ENCODE measurements at places on chromosomes 3 and 15.

GRCh38 chr3:6680119-6680806, 180.7 kb upstream of the GRM7 start:
- ATAC-seq, result no peak

DNA sequence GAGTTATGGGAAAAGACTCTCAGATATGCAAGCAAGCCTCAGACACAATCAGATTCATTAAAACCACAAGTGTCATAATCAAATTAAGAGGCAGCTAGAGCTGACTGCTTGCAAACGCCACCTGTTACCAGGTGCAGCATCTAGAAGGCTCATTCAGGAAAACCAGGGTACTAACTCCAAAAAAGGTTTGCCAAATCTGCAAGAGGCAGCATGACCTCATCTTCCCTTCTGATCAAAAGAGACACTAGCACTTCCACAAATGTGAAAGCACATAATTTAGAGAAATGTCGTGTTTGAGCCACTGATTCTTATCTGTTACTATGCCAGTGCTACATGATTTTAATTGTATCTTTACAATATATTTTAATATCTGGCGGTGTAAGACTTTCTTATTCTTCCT, 123.3 kb upstream of the NANOGP8 start:
- ATAC-seq, result no peak

- no peak for ATAC-seq
Observed at GRCh38 chr3:194178669-194179068, 42.7 kb downstream of the HES1 start.

- ATAC-seq, result no peak
Observed at GRCh38 chr15:54582863-54583643, 604.8 kb downstream of the UNC13C start.

DNA sequence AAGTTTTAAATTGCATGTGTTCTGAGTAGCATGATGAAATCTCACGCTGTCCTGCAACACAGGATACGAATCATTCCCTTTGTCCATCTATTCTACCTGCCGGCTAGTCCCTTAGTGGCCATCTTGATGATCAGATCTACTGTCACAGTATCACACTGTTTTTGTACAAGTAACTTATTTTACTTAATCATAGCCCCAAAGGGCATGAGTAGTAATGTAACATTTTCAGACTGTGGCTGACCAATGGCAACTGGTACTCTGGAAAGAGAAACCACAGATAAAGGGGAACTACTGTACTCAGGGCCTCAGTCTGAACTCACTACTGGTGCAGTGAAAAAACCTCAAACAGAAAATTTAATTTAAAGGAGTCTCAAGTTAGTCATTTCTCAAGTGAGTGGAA, 127.3 kb upstream of the MRPL3 start:
- peak; percentile 82 for ATAC-seq

DNA sequence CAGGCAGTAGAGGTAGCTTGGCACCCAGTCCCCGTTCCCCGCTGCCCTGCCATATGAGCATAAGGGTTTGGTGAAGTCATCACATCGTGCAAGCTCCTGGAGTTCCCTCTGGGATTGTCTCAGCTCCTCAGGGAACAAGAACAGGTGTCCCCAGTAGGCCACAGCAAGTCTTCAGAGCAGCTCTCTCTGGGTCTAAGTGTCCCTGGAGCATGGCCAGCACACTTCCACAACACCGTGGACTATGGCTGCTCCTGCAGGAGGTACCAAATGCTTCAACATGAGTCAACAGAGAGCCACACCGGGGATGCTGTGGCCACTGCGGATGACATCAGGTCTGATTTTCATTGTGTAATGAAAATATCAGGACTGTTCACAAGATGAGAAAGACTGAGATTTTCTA, 23.1 kb downstream of the ABHD6 start:
- ATAC-seq, result no peak

- ATAC-seq, result no peak
Observed at GRCh38 chr15:39088156-39088555, 492.7 kb upstream of the THBS1 start.

GRCh38 chr3:151283387-151283786, 5.0 kb upstream of the P2RY14 start:
- no peak for ATAC-seq

Data from stimulated activated memory B cell treated with anti-CD40 and anti-IgM and Interleukin-4, amounts not matched to agents 10 μg/mL and 1 μg/mL and 100 μg/mL, for 72 hours (primary cell).